ENCODE measurements at places on chromosomes 3 and 15.

DNA sequence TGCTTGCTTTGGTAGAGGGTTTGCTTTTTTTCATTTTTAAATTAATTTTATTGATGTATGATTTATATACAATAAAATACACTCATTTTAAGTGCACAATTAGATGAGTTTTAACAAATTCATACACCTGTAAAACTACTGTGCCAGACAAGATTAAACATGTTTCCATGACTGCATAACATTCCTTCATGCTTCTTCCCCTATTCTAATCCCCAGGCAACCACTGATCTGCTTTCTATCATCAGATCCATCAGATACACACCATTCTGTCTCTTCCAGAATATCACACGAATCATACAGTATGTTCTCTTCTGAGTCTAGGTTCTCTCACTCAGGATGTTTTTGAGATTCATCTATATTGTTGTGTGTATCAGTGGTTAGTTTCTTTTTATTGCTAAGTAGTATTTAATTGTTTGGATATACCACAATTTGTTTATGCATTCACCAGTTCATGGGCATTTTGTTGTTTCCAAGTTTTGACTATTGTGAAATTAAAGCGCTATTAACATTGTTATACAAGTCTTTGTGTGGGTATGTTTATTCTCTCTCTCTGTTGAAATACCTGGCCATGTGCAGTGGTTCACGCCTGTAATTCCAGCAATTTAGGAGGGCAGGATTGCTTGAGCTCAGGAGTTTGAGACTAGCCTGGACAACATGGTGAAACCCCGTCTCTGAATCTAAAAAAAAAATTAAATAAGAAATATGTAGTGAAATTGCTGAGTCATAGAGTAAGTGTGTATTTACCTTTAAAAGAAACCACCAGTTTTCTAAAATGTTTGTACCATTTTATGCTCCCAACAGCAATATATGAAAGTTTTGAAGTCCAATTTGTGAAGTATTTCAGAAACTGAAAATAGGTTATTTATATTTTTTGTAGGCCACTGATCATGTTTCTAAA is 7.0 kb upstream of the TFG start:
- no peak for DNase-seq

DNA sequence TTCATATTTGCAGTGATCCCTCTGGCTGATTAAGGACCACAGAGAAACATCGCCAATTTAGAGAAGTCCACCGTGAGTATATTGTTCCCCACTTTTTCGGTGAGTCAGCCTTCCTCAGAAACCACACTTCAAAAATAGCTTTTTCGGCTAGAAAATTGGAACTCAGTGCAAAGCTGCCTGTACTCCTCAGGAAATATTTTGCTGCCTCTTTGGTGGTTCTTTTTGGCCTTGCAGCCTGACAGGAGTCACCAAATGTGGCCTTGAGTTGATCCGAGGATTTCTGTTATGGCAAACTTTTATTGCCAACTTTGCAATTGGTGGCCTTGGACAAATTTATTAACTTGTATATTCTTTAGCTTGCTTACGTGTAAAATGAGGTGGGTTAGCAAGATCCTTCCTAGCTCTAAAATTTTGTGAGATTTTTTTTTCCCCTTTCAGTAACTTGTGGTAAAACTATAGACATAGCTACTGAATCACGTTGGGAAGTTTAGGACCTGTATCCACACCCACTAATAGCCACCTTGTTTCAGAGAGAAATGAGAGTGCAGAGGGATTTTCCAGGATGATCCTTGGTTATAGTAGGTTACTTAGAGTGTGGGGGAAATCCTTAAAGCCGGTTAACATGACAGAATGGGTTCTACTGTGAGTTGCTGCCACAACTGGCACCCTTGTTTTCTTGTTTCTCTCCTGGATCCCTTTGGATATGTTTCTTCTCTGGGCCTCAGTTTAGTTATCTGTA is 9.9 kb downstream of the ARL6IP5 start:
- no peak for DNase-seq

DNA sequence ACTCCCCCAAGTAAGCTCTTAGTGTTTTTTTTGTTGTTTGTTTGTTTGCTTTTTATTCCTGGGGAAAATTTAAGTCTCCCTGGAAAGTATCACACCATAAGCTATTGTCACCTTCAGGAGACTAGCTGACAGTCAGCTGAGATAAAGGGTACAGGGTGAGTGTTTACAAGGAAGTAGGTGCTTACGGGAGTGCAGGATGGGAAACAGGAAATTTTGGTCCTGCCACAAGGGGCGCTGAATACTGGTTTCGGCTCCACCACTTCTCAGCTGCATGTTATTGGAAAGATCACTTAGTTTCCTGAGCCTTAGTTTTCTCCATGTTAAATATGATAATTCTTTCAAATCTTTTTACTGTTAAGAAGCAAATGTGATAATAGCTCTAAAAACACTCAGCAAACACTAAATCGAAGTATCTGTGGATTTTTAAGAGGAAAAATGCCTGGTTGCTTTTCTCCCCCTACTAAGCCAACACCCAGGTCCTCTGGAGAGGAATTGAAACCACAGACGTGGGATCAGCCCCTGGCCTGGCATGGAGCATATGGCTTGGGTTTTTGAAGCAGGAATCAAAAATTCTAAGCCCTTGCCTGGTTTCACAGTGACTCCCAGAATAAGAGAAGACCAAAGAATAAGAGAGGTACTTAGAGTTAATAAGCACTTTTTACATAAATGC is 90.7 kb downstream of the SCN11A start:
- no peak for DNase-seq

DNA sequence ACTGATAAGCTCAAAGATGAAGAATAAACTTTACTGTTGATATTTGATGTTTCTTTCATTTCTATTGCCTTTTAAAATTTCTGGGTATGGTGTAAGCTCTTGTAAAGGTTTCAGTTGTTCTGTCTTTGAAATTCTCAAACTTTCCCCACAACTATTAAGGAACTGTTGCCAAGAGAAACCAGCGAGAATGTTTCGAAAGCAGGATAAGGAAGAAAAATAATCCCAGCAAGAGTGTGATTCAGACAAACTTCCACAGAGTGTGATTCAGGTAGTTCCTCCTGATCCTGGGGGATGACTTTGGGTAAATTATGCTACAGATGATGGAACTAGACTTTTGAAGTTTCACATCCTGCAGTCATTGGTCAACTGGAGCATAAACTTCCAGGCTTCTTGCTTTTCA is 632.0 kb downstream of the NSUN3 start:
- no peak for DNase-seq

- no peak for DNase-seq
Measured at GRCh38 chr3:24264748-24265158, 229.9 kb downstream of the THRB start.

DNA sequence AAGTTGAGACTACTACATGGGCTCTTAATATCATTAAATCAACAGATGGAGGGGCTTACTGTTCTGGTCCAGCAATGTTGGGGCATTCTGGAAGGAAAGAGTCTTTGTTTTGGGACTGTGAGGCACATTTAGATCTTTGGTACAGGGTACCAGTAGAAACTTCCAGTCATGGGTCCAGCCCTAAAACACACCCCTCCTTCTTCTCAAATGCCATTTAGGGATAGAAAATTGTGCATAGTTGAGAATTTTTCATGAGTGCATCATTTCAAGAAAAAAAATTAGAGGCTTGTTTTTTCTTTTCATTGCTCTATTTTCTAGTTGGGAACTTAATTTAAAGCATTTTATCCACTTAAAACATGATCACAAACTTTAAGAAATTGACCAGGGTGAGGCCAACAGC is 4.1 kb upstream of the RTP1 start:
- no peak for DNase-seq

DNA sequence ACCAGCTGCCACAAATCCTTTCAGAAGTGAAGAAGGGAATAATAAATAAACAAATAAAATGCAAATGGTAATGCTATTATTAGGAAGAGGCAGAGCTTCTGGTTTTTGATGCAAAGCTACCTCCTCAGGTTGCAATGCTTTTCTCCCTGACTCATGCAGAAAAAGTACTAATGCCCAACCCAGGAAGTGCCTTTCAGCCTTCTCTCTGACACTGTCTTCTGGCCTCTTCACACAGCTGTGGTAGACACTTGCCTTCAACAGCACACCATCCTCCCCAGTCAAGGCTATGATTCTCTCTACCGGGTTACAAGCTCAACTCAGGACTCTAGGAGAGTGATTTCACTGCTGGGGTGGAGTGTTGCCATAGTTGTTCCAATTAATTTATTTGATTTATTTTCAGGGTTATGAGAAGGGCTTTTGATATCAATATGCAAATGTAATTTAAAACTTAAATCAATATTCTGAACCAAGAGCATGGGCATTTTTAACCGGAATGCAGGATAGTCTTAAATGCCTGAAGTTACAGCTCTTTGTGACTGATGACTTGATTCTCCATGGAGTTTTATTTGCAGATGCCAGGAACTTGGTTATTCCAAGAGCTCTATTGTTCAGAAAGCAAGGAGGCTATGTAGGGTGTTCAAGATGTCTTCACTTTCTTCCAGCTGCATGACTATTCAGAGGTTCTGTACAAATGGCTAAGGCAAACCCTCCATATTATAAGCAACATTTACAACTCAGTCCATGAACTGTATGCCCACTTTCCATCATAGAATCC is 27.1 kb upstream of the GALNT15 start:
- DNase-seq, result no peak

GRCh38 chr3:184336547-184337398 is 627 bp upstream of the FAM131A start:
- peak; percentile 27 for DNase-seq

- DNase-seq, result peak; percentile 59
Measured at GRCh38 chr15:70170096-70170699, 72.5 kb upstream of the TLE3 start.

- DNase-seq, result no peak
Measured at GRCh38 chr3:13480340-13481318, 523 bp downstream of the HDAC11 start.

- DNase-seq, result no peak
Measured at GRCh38 chr3:81406318-81406717, 355.1 kb downstream of the GBE1 start.

DNA sequence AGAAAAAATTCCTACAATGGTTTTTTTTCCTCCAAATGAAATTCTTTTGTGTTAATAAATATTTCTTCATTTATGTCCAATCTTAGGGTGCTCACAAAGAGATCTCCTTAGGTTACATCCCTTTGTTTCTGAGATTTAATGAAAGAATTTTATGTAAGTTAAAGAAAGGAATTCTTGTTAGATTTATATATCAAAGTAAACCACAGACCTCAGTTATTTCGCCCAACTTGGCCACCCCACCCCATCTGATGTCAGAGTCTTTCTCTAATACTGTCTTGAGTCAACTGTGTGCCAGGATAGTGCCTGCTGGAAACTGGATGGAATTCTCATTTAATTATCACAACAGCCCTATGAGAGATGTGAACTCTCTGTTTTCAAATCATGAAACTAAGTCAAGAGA is 259.9 kb downstream of the OPA1 start:
- no peak for DNase-seq

DNA sequence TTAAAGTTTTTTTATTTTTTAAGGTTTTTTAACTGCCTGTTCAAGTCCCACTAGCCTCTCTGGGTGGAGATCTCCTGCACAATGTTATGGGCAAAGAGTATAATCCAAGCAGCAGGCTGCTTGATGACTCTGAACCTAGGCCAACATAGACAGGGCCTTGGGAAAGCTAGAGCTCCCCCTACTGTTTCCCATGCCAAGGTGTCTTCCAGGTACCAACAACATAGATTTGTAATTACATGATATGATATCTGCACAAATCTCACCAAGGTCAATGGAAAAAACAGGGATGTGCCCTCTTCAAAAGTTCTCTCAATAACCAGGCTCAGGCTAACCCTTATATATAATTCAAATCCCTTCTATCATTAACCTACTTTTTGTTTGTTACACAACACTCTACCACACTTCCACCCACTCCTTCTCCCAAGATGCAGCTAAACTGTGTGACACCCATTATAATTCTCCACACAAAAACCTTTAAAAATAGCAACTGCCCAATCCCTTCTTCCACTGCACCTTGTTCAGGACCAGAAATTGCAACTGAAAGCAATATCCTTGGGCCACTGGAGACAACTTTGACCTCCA is 43.8 kb downstream of the RBM15B start:
- no peak for DNase-seq

DNA sequence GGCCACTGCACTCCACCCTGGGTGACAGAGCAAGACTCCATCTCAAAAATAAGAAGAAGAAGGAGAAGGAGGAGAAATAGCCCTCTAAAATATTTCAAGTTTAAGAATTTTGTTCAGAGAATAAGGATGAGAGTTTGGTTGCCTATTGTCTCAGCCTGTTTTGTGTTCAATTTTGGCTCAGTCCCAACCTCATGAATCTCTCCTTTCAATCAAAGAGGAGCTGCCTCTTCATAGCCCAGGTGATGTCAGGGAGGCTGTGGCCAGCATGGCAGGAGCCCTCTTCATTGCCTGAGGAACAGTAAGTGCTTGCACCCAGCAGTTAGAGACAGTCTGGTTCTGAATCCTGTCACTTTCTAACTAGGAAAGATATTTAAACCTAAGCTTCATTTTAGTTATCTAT is 55.0 kb downstream of the BDH1 start:
- no peak for DNase-seq

- DNase-seq, result no peak
Measured at GRCh38 chr3:126827121-126827520, 123.1 kb downstream of the CHCHD6 start.
